ENCODE measurements at places on chromosomes 5 and 9. TPM values are rescaled to one million over a fixed set of nuclear protein-coding genes. Genes with fewer than 3 reads are reported as not detected.

The FAM219A gene
- 19.1 TPM for total RNA-seq

The HACD4 gene
- total RNA-seq, result 1.0 TPM

The ZNF462 gene
- total RNA-seq, result 5.6 TPM

The PHF24 gene
- 0.21 TPM for total RNA-seq

The AHRR gene
- total RNA-seq, result 2.6 TPM

Data from A549 treated with RU486 at 1 μM for 4 hours (cell line).